GM12891 (cell line): ENCODE measurements at places on chromosomes 4 and X.

DNA sequence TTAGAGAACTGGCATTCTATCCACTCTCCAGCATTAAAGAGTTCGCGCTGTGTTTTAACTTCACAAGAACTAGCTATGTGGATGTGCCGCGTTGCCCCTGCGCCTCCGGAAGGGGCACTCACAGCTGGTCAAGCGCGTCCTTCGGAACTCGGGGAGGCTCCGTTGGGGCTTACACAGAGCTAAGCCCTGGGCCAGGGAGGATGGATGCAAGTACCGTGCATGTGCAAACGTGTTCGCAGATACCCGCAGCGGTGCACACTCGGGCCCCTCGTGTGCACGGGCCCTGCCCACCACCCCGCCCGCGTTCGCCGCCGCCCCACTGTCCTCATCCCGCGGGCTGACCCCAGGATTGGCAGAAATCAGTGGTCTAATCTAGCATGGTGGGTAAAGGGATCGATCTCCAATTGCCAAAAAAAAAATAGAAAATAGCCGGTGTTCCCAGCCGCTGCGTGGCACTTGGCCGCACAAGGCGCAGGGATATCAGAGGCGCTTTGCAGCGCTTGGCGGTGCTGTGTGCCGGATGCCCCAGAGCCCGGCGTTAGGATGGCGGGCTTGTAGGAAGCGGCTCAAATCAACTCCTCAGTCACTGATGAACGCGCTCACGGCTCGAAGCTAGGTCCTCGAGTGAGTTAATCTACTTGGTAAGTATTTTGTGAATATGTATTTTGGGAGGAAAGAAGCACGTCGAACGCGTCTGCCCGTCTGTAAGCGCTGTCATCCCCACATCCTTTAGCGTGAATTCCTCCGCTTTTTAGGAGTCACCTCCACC, 989 bp upstream of the PCDH10 start:
- DNase-seq: no peak

GRCh38 chr4:3480528-3481112, 17.5 kb downstream of the DOK7 start:
- DNase-seq: peak; percentile 88

GRCh38 chrX:15815779-15816437, 25.6 kb downstream of the ZRSR2 start:
- peak; percentile 5 for DNase-seq

GRCh38 chr4:96736352-96736889, 896.5 kb downstream of the PDHA2 start:
- DNase-seq: no peak

DNA sequence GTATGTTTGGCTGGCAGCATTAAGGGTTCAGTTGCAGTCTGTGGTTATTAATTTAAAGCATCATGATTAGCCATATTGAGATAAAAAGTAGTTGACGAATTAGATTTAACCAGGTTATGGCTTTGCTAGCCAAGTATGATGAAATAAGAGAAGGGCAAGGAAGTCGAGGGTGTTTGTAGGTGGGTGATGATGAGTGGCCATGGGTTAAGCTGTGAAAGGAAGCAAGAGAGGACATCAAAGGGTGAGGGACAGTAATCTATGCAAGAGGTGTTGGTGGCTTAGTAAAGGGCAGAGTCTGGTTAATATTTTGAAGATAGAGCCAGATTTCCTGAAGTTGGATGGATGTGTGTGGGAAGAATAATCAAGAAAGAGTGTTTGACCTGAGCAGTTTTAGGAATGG, 44.5 kb downstream of the STIM2 start:
- DNase-seq: no peak

DNA sequence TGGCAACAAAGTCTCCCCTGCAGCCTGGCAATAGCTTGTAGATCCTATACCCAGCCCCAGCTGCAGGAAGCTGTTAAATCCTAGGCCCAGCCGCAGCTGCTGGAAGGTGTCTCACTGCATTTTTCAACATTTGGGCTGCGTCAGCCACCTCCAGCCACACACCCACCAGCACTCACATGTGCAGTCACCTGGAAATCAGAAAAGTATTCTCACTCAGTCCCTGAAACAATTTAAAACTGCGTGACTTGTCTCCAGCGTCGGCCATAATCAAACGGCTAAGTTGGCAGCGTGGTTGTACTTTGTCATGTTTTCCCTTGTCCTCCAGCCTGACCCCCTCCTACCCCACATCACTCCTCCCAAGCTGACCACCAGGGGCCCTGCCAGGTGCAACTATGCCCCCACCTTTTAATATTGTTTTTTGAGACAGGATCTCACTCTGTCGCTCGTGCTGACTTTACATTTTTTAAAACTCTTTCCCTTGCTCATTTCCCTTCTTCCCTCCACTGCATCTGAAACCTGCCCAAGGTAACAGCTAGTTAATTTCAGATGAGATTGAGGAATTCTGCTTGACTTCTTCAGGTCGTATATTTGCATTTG, 97.2 kb upstream of the FRG1 start:
- no peak for DNase-seq

GRCh38 chr4:66376396-66376795, 706.1 kb upstream of the EPHA5 start:
- DNase-seq: no peak

DNA sequence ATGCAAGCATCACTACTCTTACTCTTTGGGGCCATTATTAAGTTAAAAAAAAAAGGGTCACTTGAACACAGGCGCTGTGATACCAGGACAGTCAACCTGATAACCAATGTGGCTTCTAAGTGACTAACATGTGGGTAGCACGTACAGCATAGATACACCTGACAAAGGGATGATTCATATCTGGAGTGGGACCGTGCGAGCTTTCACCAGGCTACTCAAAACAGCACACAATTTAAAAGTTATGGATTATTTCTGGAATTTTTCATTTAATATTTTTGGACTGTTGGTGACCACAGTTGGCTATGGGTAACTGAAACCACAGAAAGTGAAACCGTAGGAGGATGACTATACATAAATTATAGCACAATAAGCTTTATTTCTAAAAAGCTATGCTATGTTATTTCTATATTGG, 113.8 kb upstream of the STIM2 start:
- DNase-seq: no peak
